ENCODE measurements at places on chromosomes 13 and 19.

GRCh38 chr19:11187441-11187840 lies 9.9 kb downstream of the KANK2 start:
- no peak for DNase-seq

DNA sequence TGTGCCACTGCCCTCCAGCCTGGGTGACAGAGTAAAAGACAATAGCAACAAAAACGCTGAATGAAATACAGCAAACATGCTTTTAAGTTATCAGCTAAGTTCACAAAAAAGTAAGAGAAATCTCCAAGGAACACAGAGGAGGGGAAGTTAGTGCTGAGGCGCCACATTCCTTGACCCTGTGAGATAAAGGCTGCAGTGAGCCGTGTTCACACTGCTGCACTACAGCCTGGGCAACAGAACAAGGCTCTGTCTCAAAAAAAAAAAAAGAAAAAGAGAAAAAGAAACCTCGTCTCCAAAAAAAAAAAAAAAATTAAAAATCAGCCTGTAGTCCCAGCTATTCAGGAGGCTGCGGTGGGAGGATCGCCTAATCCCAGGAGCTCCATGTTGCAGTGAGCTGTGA lies 16.3 kb upstream of the DOCK6 start:
- no peak for DNase-seq

DNA sequence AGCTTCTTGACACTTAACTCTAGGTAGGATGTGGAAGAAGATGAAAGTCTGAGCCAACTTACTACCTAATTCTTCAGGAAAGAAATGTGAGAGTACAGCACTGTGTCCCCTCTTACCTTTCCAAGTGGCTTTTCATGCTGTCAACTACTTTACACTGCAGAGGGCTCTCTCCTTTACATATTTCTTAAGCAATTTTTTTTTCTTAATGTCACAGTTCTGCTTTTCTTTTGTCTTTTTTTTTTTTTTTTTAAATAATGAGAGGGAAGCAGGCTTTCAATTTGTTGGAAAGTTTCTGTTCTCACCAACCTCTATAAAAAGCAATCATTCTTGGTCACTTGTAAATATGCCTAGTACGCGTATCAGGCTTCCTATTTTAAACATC lies 212.7 kb upstream of the MIR17HG start:
- DNase-seq = no peak

DNA sequence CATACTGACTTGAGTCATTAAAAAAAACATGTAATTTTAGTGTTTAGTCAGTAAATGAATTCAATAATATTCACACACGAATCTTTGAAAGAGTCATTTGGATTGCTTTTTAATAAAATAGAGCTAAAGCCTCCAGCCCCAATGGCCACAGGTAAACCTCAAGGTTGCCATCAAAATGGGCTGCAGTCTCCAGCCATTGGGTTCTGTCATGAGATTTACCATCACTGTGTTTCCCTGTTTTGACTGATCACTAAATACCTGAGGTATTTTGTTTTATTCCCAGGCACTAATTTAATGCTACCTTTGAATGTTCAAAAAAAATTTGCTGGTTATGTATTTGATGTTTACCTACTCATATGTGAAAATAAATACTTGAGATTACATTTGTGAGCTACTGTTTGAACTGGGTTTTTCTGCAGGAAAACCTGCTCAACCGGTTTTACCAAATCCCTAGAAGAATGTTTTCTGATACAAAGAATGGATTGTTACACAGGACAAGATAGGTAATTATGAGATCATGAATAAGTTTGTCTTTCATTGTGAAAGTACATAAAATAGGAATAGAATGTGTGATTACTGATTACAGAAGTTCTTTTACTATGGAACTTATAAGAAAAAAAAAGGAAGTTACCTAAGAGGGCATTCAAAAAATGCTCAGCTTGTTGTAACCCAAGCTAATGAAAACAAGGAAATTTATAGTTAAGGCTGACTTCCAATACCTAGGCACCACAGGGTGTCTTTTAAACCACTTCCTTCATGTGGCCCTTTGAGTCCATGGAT lies 391.3 kb downstream of the EFNB2 start:
- DNase-seq = no peak

GRCh38 chr13:51689663-51689996 lies 105.4 kb downstream of the WDFY2 start:
- DNase-seq = no peak

GRCh38 chr19:12205296-12205695 lies 42.4 kb downstream of the ZNF136 start:
- no peak for DNase-seq

GRCh38 chr13:36030670-36031331 lies 100.4 kb downstream of the DCLK1 start:
- peak; percentile 56 for DNase-seq

GRCh38 chr19:48656840-48657474 lies 11.0 kb upstream of the CA11 start:
- peak; percentile 73 for DNase-seq

- DNase-seq = no peak
These were observed 10.3 kb upstream of the UBAC2 start for GRCh38 chr13:99190147-99190985.

DNA sequence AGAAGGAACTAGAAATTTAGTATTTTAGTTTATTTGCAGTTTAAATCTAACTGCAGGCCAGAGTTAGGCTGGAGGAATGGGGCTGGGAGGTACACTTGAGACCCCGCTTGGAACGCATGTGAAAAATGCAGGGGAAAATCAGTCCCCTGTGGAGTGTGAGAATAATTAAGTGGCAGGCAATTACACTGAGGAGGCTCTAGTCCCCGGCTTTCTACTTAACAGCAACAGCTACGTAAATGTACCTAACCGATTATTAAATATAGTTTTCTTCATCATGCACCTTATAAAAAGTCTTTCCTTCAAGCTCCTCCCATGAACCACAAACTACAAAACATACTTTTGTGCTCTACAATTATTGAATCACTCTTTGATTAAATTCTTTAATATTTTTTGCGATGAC lies 804 bp downstream of the ZNF708 start:
- DNase-seq = peak; percentile 31

DNA sequence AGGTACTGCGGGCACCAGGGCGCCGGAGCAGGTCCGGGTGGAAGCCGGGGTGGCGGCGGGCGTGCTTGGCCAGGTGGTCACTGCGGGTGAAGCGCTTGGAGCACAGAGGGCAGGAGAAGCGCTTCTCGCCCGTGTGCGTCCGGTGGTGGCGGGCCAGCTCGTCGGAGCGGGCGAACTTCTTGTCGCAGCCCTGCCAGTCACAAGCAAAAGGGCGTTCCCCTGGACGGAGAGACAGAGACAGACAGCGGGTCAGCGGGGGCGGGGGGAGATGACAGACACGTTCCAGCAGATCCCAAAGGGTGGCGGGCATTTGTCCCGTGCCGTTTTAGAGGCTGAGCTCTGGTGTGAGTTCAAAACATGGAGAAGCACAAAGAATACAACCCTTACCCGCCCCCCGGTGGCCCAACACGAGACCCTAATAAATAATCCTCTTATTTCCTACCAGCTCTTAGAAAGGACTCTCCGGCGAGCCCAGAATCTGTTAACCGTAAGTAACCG lies 6.3 kb upstream of the REXO1 start:
- no peak for DNase-seq

GRCh38 chr13:51814825-51815650 lies 11.1 kb upstream of the DHRS12 start:
- DNase-seq = peak; percentile 82

GRCh38 chr13:41590122-41590521 lies 132.8 kb downstream of the RGCC start:
- no peak for DNase-seq

GRCh38 chr13:77952737-77953136 lies 34.1 kb upstream of the EDNRB start:
- DNase-seq = no peak

DNA sequence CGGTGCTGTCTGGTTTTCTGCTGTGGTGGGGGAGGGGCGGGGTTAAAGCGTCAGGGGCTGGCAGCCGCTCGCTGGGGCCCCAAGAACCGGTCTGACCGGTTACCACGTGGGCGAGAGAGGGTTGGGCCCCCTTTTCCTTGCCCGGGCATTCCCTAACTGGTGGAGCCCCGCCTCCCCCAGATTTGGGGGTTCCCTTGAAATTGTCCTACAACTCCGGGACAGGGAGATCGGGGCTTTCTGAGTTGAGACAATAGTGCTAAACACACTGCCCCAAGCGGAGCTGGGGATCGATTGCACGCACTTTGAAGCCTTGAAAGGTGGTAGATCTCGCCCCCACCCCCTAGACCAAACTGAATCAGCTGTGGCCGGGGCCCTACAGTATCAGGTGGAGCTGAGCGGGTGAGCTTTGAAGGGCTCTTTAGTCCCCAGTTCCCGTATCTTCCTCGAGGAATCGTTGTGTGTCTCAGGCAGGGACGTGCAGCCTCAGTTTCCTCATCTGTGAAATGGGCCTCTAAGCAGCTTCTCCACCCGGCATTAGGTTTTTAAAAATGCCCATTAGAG lies 4.8 kb downstream of the IER2 start:
- DNase-seq = peak; percentile 74

GRCh38 chr13:70668983-70669382 lies 560.7 kb upstream of the KLHL1 start:
- DNase-seq = peak; percentile 4

DNA sequence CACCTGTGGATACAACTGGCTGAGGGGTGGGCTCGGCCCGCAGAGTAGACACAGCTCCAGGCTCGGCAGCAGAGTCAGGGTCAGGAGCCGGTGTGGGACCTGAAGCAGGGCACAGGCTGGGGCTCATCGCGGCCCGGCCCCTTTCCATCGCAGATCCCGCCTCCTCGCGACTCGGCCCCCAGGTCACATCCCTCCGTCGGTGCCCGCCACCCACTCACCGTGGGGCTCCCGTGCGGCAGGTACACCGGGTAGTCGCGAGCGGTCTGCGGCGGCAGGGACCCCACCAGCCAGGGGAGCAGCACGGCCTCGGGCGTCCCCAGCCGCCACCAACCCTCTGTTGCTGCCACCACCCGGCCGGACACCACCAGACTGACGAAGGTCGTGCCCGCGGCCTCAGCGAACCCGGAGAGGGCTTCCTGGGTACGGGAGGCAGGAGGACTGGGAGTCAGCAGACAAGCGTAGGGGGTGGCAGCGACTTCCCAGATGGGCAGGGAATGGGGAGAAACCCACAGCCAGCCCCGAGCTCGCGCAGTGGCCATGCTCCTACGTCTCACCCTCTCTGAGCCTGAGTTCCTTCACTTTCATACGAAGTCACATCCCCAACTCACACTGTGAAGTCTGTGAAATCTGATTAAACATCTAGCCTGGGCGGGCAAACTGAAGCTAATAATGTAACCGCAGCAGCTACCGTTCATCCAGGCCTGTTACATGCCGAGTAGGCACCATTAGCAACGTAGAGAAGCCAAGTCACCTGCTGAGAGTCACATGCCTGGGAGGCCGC lies 3.7 kb downstream of the FUZ start:
- DNase-seq = peak; percentile 53

DNA sequence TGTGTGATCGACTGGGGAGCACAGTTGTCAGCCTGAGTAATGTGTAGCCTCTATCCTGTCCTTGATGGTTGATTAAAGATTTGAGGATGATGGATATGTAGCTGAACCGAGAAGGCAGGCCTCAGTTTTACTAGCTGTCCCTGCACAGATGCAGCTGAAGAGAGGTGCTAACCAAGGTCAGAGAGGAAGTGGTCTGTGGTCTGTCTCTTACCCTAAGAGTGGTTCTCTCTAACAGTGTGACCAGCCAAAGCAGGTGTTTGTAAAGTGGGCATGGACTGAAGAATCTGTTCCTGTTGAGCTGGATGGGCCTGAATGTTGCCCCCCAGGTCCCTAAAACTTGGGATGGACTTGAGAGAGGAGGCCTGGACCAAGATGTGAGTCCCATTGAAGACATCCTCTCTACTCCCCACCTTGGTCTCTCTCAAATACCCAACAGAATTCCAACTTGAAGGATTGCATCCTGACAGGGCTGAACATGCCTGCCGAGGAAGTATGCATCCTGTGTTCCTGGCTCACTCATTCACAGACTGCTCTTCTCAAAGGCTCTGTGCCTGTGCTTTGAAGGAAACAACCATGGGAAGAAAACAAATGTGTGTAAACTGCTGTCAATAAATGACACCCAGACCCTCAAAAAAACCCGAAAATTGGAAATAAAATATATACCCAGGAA lies 223.8 kb downstream of the MAB21L1 start:
- no peak for DNase-seq

GRCh38 chr19:1587872-1588271 lies 4.8 kb downstream of the MBD3 start:
- no peak for DNase-seq

DNA sequence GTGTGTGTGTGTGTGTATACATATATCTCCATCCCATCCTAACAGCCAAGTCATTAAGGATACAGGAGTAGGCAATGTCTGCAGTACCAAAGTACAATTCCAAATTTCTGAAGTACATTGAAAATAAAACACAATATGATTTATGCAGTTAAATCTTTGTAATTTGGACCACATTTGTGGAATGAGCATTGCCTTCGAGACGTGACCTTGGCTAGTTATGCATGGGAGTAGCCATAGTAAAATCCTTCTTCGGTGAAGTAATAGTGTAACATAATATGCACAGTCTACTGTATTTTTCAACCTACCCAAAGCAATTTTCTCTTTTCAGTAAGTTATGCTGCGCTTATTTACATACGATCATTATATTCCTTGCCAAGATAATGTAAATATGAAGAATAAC lies 665.7 kb upstream of the GPC6 start:
- no peak for DNase-seq

DNA sequence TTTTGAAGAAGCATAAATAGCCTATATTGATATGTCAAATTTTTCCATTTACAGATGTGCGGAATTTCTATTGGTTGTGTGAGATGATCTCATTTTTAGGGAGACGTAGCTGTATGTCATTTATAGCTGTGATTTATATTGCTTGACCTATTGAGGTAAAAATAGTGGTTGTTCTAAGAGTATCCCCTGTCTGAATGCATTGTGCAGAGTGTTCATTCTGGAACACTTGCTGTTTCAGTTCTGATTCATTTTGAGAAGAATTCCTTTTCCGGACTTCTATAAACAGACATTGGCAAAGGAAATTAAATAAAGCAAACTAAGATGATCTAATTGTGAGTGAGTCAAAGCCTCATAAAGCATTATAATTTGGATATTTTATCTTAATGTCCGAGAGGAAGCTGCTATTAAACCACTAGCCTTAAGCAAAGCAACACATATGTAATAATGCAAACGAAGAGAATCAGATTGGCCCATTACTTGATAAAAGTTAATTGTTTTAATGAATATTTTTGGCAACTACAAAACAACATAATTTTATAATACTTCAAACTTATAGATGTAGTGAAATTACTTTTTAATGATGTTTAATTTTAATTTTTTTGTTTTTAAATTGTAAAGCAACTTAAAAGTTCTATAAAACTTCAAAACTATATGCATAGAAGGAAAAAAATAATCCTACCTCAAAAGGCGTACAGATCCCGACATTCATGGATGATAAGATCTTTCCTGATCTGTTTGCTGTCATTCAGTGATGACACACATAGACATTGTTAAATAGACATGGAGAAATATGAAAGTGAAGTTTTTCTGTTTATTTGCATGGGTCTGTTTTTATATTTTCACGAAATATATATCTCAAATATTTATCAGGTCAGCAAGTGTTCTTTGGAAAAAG lies 942.6 kb upstream of the SLC10A2 start:
- DNase-seq = peak; percentile 23

DNA sequence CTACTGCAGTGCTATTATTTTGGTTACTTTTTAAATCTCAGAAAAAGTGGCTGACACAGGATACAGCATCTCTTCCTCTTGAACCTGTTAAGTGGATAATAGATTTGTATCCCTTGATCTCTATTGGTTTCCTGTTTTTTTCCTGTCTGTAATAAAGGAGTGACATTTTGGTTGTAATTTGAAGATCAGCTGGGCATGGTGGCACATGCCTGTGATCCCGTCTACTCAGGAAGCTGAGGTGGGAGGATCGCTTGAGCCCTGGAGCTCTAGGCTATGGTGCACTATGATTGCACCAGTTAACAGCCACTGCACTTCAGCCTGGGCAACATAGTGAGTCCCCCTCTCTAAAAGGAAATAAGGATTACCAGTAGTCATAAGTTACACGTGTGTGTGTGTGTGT lies 46.8 kb downstream of the METTL21C start:
- DNase-seq = no peak

Data from adipocyte (in vitro differentiated cells).